CD4-positive, alpha-beta T cell treated with Interferon gamma for 1 hour (primary cell): ENCODE measurements at places on chromosomes 5 and 9.

DNA sequence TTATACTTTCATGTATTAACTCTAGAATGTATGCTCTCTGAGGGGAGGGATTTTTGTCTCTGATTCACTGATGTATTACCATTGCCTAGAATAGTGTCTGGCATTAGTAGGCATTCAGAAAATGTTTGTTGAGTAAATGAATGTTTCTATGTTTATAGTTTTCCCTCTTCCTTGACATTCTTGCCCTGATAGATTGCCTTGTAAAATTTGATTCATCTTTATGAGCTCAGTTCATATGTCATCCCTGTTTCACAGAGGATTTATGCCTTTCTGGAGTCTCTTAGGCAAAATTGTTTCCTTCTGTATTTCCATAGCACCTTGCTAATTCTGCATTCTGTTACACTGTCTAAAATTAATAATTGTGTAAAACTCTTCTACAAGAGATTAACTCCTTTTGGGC is 72.3 kb downstream of the RASA1 start:
- DNase-seq = no peak

DNA sequence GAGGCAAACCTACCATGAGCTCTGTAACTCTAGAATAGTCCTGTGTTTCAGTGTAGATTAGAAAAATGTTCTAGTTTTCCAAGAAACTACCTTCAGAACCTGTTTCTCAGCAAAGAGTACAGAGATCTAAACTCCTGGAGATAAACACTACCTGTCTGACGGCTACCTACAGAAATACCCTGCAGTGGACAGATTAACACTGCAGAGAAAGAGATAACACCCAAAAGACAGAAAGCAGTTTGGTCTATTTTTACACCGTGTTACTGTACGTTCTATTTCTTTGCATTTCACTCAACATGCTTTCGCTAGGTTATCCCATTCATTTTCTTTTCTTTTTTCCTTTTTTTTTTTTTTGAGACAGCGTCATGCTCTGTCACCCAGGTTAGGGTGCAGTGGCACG is 11.6 kb downstream of the SCAI start:
- DNase-seq = no peak

- DNase-seq = no peak
Observed at GRCh38 chr5:25160891-25161290, 516.1 kb upstream of the CDH10 start.

DNA sequence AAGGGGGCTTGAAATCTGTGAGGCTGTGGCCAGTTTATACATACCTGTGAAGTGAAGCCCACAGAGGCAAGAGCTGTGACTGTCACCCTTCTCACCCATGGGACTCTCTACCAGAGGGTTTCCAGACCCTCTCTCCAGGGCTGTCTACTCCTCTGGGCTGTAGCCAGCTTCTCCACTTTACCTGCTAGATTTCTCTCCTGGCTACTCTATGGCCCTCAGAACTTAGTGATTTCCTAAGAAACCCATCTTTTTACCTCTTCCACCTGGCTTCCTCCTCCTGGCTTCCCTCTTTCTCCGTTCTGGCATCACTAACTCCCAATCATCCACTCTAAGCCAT is 78.0 kb downstream of the SEC61B start:
- DNase-seq = no peak

DNA sequence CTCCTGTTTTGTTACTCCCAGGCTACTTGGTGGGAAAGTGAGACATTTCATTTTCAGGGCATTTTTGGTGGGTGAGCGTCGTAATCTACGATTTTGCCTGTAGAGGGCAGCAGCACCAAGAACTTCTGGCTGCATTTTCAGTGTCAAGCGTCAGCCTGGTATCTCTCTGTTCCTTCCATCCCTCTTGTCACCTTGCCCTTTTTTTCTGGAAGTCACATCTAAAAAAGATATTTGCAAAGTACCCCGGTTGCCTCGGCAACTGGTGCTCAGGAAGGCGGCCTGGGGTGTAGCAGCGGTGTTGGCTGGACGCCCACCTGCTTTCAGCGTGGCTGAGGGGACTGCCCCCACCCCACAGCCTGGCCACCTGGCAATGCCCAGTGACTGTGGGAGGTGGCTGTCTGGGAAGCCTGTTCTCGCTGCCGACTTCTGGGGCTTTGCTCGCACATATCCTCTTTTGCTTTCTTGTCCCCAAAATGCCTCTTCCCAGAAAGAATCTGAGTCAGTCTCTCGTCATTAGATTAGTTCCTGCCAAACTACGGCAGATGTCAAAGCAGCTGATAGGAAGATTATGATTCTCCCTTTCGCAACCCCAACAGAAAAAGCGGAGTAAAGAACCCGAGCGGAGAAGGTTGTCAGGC is 84.5 kb downstream of the ACER2 start:
- DNase-seq = peak; percentile 9

DNA sequence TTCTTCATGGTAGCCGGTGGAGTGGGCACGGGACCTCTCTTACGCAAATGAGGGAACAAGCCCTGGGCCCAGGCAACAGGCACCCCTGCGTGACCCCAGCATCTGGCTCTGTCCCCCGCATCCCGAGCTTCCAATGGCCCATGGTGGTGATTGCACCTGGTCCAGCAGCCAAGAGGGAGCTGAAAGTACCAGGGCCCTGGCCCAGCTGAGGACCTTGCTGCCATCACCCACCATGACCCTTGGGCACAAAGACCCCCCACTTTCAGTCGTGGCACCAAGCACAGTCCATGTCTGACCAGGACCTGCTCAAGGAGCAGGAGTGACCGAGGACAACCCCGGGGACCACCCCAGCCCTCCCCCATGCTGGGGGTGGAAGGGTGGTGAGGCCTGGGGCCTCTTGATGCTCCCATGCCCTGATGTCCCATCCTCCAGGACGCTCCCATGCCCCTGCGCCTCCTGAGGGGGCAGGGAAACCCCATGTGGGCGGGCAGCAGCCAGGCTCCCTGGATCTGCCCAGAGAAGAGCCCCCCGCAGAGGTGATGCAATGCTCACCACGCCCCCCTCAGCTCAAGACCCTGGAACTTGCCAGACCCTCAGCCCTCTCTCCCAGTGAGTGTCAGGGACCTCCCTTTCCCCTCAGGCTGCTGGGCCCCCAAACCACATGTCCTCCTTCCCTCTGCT is 123.9 kb downstream of the ADAMTS2 start:
- DNase-seq = no peak

DNA sequence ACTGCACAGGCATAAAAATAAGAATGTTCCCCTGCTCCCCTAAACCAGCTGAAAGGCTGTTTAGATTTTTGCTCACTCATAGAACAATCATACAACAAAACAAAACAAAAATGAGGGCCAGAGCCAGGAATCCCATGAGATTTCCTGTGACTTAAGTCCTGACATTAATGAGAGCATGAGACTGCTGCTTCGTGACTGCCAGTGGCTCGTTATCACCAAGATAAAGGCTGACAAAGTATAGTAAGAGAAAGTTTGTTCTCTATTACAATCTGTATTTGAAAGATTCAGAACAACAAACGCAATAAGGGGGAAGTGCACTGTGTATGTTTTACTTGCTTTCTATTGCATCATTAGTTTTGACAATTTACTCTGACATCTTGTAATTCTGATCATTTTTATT is 837.1 kb upstream of the C9orf72 start:
- no peak for DNase-seq

DNA sequence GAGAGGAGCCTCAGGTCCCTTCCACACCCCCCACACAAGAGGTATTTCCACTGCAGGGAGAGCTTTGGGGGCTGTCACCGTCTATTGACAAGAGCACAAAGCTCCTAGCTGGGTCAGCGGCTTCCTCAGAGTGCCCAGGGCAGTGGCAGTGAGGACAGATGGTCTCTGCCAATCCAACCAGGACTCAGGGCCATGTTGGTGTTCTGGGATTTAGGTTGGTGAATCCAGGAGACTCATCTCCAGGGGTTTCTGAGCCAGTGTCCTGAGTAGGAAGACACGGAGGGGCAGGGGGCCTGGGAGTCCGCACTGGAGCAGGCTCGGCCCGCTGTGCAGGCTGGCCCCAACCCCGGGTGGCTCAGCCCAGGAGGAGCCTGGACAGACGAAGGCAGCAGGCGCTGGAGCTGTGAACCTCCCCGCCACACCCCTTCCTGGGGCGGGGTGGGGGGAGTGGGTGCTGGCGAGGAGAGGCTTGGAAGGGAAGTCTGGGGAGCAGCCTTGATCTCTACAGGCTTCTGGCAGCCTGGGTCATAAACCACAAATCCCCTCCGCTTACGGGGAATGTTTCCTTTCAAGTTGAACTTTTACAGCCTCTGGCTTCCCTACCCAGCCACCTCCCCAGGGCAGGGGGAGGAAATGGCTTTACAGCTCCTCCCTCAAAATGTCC is 19.6 kb downstream of the CRB2 start:
- DNase-seq = no peak

DNA sequence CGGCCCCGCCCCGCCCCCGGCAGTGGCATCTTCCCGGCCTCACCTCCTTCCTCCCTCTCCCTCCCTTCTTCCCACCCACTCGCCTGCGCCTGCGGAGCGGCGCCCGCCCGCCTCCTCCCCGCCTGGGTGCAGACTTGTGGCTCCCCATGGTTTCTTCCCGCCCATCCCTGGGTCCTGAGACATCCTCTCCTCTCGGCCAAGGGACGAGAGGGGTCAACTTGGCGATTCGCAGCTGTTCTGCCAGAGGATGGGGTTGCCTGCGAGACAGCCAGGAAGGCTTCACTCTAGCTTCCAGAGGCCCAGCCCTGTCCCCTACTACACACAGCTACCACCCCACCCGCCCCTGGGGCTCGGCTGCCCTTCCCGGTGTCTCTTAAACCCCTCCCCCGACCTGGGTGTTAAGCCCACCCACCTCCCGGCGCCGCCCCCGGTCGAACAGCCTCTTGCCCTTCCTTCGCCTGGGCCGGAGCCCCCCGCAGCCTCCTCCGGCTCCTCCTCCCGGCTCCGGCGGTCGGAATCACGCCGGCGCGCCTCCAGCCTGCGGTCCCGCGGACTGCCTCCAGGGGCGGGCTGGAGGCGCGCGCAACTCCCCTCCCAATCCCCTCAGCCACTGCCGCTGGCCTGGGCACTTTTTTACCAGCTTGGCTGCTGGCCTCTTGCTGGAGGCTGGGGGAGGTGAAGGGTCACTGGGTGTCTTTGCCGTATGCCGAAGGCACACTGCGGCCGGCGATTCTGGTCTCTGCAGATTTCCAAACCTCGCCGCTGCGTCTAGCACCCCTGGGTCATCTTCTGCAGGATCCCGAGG is 1.9 kb downstream of the JADE2 start:
- DNase-seq = peak; percentile 71

DNA sequence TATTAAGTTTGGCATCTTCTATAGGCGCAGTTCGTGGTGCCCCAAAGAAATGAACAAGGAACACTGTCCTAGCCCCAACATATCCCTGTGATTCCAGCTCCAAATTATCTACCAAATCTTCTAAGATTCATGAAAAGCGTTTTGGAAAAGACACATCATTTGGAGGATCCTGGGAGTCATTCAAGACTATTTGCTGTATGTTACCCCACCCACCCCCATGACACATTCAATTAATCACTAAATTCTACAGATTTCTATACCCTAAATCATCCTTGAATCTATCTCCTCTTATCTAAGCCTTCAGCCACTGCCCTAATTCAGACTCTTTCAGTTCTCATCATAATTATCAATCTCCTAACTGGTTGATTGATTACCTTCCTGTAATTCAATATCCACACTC is 5.5 kb upstream of the RUSC2 start:
- no peak for DNase-seq

- no peak for DNase-seq
Observed at GRCh38 chr5:179497636-179498340, 52.6 kb upstream of the RUFY1 start.

DNA sequence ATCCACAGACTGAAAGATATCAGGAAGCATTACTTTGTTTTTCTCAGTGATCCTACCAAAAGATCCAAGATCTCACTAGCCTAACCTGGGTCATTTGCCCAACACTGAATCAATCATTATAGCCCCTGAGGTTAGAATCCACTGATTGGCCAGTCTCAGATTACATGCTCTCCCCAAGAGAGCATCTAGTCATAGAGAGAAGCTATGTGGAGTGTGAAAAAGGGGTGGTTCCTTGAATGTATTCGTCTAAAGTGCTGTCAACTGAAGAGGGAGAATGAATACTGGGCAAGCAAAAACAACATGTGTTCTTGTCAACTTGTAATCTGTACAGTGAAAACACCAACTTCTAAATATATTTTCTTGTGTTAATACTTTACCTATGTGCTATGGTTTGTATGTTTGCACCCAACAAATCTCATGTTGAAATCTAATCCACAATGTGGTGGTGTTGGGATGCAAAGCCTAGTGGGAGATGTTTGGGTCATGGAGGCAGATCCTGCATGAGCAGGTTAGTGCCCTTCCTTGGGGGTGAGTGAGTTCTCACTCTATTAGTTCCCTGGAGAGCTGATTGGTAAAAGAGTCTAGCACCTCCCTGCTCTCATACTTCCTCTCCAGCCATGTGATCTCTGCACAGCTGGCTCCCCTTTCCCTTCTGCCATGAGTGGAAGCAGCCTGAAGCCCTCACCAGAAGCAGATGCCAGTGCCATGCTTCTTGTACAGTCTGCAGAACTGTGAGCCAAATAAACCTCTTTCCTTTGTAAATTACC is 60.3 kb upstream of the PJA2 start:
- no peak for DNase-seq

DNA sequence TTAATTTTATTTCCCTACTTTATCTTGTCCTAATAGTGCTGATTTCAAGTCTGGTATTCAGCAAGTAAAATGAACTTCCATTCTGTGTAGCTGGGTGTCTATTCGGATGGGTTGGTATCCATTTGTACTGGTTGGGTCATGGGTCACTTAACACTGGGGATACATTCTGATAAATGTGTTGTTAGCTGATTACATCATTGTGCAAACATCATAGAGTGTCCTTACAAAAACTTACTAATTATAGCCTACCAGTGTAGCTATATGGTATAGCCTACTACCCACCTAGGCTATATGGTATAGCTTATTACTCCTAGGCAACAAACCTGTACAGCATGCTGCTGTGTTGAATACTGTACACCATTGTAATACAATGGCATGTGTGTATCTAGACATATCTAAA is 1373.7 kb upstream of the DMAC1 start:
- DNase-seq = no peak

DNA sequence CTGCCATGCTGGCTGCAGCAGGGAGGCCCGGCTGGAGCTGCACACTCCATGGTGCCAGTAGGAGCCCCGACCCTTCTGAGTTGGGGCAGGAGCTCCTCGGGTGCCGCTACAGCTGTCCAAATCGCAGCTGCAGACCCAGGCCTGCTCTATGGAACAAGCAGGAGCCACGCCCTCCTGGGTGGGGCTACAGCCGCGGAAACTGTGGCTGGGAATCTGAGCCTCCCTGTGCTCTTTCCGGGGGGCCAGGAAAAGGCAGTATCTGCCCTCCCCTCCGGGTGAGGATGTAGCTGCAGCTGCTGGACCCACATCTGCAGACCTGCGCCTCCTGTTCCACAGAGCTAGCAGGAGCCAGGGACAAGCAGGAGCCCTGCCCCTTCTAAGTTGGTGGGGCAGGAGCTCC is 278.9 kb upstream of the ACTBL2 start:
- no peak for DNase-seq

DNA sequence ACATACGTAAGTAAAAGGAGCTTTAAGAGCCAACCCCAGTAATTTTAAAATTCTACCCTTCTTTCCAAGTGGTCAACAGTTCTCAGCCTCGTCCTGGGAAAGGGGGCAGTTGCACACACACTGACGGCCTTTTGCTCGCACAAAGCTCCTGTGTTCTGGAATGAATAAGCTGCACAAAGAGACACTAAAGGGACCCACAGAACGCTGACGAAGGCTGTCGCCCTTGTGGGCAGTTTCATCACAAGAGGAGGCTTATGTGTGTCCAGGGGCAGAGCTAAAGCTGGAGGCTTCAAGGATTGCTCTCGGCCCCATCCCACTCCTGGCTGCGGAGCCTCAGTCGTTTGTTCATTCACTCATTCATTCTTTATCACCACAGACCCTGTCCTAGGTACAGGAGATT is 67.0 kb upstream of the NEK6 start:
- no peak for DNase-seq
